ENCODE measurements at places on chromosomes 1 and 21.
A peak's percentile ranks its signal among the peaks of the same experiment; 100 is the strongest.

GRCh38 chr21:29360799-29361765 lies 62.4 kb downstream of the BACH1 start:
- peak; percentile 37 for DNase-seq

GRCh38 chr1:37561133-37562132 lies 4.7 kb downstream of the DNALI1 start:
- peak; percentile 64 for DNase-seq

- DNase-seq = no peak
These were observed 577.7 kb upstream of the USP24 start for GRCh38 chr1:55792870-55793269.

DNA sequence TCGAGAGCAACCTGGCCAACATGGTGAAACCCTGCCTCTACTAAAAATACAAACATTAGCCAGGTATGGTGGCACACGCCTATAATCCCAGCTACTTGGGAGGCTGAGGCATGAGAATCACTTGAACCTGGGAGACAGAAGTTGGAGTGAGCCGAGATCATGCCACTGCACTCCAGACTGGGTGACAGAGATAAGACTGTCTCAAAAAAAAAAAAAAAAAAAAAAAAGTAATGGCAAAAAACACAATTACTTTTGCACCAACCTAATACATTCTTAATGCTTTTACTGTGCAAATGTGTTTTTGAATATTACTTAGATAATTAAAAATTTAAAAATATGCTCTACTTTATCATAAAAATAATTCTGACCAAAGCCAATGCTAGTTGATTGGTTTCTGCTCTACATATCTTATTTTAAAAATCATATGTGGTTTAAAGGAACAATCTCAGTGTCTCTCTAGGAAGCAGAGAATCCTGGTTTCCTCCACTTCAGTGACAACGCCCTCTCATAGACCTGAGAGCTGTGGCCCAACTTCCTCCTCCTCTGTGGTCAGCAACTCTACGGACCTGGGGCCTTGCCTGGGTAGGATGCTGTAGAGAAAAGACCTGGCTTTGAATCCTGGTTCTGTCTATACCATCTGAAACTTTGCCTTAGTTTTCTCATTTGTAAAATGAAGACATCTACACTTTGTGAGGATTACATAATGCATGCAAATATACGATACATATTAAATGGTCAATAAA lies 64.7 kb downstream of the TGFBR3 start:
- DNase-seq = no peak

DNA sequence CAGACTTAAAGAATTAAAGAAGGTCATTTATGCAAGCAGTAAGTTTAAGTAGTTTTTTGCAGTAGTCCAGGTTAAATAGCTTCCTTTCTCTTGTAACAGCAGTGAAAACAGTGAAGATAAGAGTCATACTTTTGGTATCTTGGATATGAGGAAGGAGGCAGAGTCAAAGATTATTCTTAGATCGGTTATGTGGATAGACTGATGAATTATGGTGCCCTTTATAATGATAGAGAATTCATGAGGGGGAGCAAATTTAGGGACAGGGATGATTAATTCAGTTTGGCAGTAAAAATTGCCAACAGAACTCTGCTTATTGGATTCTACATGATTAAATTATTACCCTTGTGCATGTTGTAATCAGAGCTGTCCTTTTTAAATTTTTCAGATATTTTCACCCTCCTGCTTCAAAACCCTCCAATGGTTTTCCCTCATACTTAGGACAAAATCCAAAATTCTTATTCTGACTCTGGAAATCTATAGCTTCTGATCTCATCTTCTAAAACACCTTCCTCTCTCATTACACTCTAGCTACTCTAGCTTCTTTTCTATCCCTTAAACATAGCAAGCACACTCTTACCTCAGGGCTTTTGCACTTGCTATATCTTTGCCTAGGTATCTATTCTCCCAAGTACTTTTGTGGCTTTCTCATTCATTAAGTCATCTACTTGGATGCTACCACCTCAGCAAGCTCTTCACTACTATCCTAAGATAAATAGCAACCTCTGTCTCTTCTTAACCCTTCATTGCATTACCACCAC lies 79.8 kb downstream of the PKN2 start:
- DNase-seq = no peak

- DNase-seq = no peak
These were observed 184.3 kb downstream of the PATJ start for GRCh38 chr1:61926597-61926996.

DNA sequence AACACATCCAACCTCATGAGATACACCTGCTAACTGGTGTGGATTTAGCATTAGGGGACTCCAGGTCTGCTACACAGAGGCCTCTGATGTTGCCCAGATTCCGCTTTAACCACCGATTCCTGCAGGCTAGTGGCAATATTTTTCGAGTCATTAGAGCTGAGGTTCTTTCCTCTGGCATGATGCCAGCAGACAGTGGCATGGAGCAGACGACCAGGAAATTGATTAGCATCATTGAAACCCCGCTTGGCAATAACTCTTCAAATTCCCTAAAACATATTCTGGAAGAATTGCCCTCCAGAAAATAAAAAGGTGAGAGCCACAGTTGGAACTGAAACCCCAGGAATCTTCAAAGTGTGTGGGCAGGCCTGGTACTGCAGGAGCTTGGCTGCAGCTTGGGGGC lies 28.4 kb upstream of the ETV3 start:
- DNase-seq = no peak

- DNase-seq = no peak
These were observed 2.0 kb upstream of the CD101 start for GRCh38 chr1:116999596-116999995.
